ENCODE measurements at places on chromosomes 3 and 15.

GRCh38 chr3:100533176-100533575 lies 40.8 kb downstream of the TMEM45A start:
- H3K4me3 ChIP-seq, result no peak overlapping the region
- H3K4me1 ChIP-seq, result no peaks in the 10 kb centered on the region
- H3K27me3 ChIP-seq, result no peaks in the 10 kb centered on the region
- H3K36me3 ChIP-seq, result no peaks in the 10 kb centered on the region
- no peak overlapping the region for H3K27ac ChIP-seq

DNA sequence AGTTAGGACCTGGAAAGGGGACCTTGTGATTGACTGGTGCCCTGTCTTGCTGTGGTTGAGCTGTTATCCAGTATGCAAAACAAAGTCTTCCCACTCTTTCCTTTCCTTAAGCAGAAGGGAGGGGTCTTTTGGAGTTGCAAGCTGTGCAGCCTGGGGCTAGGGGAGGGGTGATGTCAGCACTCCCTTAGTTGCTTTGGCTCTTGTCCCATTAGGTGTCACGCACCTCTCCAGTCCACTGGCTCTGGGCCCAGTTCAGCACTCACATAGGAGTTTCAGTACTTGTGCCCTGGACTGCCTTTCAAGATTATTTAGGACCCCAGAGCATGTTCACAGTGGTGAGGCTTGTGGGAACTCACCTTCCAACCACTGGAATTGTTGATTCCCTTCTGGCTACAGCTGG lies 238.5 kb downstream of the DOCK3 start:
- no peaks in the 10 kb centered on the region for H3K27me3 ChIP-seq
- DNase-seq, result no peak
- no peak overlapping the region for H3K4me3 ChIP-seq
- H3K36me3 ChIP-seq, result no peaks in the 10 kb centered on the region
- H3K4me1 ChIP-seq, result no peaks in the 10 kb centered on the region
- H3K27ac ChIP-seq, result no peak overlapping the region

- H3K27me3 ChIP-seq, result no peaks in the 10 kb centered on the region
- no peak for DNase-seq
- no peak overlapping the region for H3K4me3 ChIP-seq
- H3K36me3 ChIP-seq, result no peaks in the 10 kb centered on the region
Measured at GRCh38 chr3:102017784-102018183, 168.5 kb downstream of the NFKBIZ start.

DNA sequence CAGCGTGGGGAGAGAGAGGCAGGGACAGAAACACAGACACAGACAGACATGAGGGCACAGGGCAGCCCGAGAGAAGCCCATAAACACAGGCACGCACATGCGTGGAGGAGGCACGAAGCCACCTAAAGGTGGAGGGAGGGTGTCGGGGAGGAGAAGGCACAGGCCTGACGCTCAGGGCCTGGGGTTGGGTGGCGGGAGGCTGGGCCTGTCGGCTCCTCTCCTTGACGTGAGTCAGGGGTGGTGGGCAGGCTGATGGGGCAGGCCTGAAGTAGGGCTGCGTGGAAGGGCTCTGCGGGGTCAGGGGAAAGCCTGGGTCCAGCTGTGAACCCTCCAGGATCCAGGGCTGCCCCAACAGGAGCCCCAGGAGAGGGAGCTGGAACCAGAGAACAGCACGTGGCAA lies 74.2 kb downstream of the EPHB3 start:
- H3K4me1 ChIP-seq, result no peaks in the 10 kb centered on the region
- no peak overlapping the region for H3K27ac ChIP-seq
- H3K27me3 ChIP-seq, result no peaks in the 10 kb centered on the region
- no peaks in the 10 kb centered on the region for H3K36me3 ChIP-seq

DNA sequence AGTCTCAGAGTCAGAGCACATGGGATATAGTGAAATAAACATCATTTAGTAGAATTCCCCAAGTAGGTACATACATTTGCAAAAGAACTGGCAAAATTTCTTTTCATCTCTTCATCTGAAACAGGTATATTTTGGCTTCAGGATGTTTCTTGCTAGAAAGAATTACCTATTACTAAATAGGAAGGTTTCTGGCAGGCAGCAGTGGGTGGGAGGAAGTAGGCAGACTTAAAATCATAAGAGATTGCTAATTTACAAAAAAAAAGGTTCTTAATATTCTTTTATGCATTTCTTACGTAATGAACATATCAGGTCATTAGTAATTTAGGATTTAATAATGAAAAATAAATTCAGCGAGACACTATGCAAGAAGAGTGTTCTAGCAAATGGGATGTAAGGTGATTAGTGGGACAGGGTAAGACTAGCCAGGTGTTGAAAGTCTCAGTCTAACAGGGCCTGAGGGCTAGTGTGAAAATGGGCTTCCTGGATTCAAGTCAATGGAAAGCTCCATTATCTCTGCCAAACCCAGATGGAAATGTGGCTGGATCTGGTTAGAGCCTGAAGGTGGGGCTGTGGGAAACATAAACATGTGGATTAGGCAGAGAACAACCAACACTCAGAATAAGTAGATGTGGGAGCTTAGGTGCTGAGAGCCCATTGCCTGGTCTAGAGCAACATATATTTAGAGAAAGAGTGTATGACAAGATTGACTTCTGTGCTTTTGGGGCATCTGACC lies 127.4 kb upstream of the FEZF2 start:
- H3K4me1 ChIP-seq, result no peaks in the 10 kb centered on the region
- H3K27ac ChIP-seq, result no peak overlapping the region
- no peak overlapping the region for H3K4me3 ChIP-seq
- no peaks in the 10 kb centered on the region for H3K27me3 ChIP-seq
- no peaks in the 10 kb centered on the region for H3K36me3 ChIP-seq

DNA sequence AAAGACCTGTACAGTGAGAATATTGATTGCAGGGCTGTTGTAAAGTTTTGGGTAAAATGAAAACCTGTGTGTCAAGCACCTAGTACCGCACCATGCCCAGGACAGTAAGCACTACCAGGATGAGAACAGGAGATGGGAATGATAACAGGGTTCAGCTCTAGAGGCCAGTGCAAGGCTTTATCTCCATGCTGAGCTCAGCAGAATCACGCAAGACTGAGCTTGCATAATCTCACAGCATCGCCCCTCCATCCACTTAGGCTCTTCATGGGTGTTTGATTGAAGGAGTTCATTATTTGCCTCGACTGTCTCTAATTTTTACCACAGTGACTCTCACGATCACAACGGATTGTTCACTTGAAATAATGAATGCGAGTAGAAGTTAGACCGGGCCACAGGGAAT lies 2.9 kb downstream of the ATP13A5 start:
- no peak overlapping the region for H3K4me3 ChIP-seq
- DNase-seq, result no peak
- no peaks in the 10 kb centered on the region for H3K36me3 ChIP-seq
- no peak overlapping the region for H3K27ac ChIP-seq
- H3K27me3 ChIP-seq, result no peaks in the 10 kb centered on the region

DNA sequence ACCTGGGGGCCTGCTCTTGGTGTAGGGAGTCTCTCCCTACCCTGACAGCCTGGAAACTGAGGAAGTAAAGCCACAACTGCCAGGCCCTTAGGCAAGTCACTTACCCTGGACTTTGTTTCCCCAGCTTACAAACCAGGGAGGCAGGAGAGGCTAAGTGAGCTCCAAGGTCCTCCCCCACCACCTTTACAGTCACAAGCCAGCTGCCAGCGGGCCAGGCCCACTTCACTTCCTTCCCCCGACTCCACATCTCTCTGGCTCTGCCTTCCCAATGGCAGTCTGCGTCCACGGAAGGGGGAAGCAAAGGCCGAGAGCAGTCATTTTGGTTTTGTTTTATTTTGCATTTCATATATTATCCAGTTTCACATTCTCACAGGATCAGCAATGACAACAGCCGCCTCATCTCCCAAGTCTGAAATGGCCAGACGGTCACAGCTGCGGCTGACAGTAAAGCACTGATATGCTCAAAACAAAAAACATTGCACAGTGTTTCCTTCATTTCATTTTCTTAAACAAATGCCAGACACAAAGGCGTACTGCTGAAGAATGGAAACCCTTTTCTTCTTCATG lies 35.7 kb downstream of the RBPMS2 start:
- H3K27ac ChIP-seq, result peak overlapping the region; percentile 93
- H3K36me3 ChIP-seq, result no peaks in the 10 kb centered on the region
- no peaks in the 10 kb centered on the region for H3K27me3 ChIP-seq
- DNase-seq, result no peak

DNA sequence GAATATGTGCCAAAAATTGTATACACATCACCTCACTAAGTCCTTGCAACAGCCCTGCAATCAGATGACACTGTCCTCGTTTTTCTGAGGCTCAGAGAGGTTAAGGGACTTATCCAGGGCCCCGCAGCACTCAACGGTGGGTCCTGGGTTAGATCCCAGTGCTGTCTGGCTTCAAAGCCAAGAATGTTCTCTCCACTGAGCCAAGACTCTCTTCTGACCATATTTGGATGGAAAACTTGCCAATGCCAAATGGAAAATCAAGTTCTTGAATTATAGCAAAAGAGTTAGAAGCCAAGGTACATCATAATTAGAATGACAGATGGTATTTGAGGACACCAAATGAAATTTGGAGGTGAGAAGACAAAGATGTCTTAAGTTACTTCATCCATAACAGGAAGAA lies 75.9 kb downstream of the NCEH1 start:
- no peak overlapping the region for H3K27ac ChIP-seq
- no peak overlapping the region for H3K4me3 ChIP-seq
- no peaks in the 10 kb centered on the region for H3K4me1 ChIP-seq
- no peaks in the 10 kb centered on the region for H3K27me3 ChIP-seq
- DNase-seq, result no peak
- no peaks in the 10 kb centered on the region for H3K36me3 ChIP-seq

GRCh38 chr3:148042663-148043445 lies 633.7 kb downstream of the ZIC1 start:
- no peaks in the 10 kb centered on the region for H3K27me3 ChIP-seq
- H3K4me3 ChIP-seq, result no peak overlapping the region
- H3K27ac ChIP-seq, result no peak overlapping the region
- no peaks in the 10 kb centered on the region for H3K36me3 ChIP-seq
- no peaks in the 10 kb centered on the region for H3K4me1 ChIP-seq

DNA sequence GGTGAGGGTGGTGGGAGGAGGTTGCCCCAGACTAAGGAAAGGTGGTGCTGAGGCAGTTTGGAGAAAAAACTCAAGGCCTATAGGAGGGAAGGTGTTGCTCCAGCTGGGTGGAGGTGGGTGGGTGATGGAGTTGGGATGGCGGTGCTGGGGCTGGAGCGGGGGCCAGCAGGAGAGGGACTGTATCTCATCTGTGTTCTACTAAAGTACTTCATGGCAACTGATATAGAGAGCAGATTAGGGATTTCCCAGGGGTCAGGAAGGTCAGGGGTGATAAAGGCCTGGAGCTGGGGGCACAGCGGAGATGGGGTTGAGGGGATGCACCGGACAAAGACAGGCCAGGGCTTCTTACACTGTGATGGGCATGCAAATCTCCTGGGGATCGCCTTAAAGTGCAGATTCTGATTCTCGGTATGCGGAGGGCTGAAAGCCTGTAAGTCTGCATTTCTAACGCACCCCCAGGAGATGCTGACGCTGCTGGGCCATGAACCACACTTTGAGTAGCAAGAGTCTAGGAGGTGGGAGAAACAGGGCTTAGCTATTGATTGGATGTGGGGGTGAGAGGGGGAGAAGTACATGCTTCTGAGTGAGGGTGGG lies 4.2 kb downstream of the KLHL40 start:
- DNase-seq, result no peak
- H3K27me3 ChIP-seq, result no peaks in the 10 kb centered on the region
- H3K36me3 ChIP-seq, result no peaks in the 10 kb centered on the region

GRCh38 chr3:184506561-184506991 lies 55.0 kb upstream of the EPHB3 start:
- H3K4me3 ChIP-seq, result no peak overlapping the region
- no peak for DNase-seq
- H3K27ac ChIP-seq, result no peak overlapping the region
- no peaks in the 10 kb centered on the region for H3K36me3 ChIP-seq
- H3K27me3 ChIP-seq, result no peaks in the 10 kb centered on the region

- no peak overlapping the region for H3K4me3 ChIP-seq
- H3K27me3 ChIP-seq, result no peaks in the 10 kb centered on the region
- DNase-seq, result no peak
- peaks cover 6% of the 10 kb centered on the region for H3K4me1 ChIP-seq
Measured at GRCh38 chr3:70984776-70985482, 598.6 kb downstream of the FOXP1 start.

- H3K27ac ChIP-seq, result no peak overlapping the region
- no peaks in the 10 kb centered on the region for H3K4me1 ChIP-seq
- H3K27me3 ChIP-seq, result no peaks in the 10 kb centered on the region
- DNase-seq, result no peak
Measured at GRCh38 chr3:22334996-22335395, 584.0 kb upstream of the ZNF385D start.

- no peaks in the 10 kb centered on the region for H3K36me3 ChIP-seq
- no peak for DNase-seq
- no peaks in the 10 kb centered on the region for H3K27me3 ChIP-seq
- H3K4me3 ChIP-seq, result no peak overlapping the region
- no peak overlapping the region for H3K27ac ChIP-seq
Measured at GRCh38 chr3:168123201-168124176, 27.8 kb upstream of the GOLIM4 start.

GRCh38 chr15:64681424-64682024 lies 93.9 kb downstream of the RBPMS2 start:
- no peak for DNase-seq
- no peak overlapping the region for H3K4me3 ChIP-seq
- H3K4me1 ChIP-seq, result no peaks in the 10 kb centered on the region
- H3K36me3 ChIP-seq, result no peaks in the 10 kb centered on the region

- H3K36me3 ChIP-seq, result no peaks in the 10 kb centered on the region
- peak; percentile 23 for DNase-seq
- peaks cover 12% of the 10 kb centered on the region for H3K4me1 ChIP-seq
- no peaks in the 10 kb centered on the region for H3K27me3 ChIP-seq
Measured at GRCh38 chr3:40456279-40456939, 730 bp upstream of the RPL14 start.

- no peaks in the 10 kb centered on the region for H3K4me1 ChIP-seq
- H3K36me3 ChIP-seq, result no peaks in the 10 kb centered on the region
- no peak overlapping the region for H3K4me3 ChIP-seq
- H3K27ac ChIP-seq, result no peak overlapping the region
- DNase-seq, result no peak
Measured at GRCh38 chr3:133294253-133294652, 105.6 kb upstream of the BFSP2 start.

DNA sequence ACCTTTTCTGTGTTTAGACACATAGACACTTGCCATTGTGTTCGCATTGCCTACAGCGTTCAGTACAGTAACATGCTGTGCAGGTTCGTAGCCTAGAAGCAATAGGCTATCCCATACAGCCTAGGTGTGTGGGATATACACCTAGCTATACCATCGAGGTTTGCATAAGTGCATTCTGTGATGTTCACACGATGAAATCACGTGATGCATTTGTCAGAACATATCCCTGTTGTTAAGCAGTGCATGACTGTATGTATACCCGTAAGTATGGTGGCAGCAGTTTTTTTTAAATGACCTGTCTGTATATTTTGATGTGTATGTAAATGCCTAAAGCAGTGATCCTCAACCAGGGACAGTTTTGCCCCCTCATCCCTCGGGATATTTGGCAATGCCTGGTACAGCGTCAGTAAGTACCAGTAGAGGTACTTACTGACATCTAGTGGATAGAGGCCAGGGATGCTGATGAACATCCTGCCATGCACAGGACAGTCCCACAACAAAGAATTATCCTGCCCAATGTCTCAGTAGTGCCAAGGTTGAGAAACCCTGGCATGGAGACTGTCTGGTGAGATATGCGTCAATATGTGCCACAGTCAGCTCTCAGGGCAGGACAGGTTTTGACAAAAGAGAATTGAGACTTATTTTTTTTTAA lies 129.1 kb downstream of the HCN4 start:
- H3K27me3 ChIP-seq, result no peaks in the 10 kb centered on the region
- no peaks in the 10 kb centered on the region for H3K36me3 ChIP-seq
- H3K4me1 ChIP-seq, result no peaks in the 10 kb centered on the region
- H3K27ac ChIP-seq, result no peak overlapping the region
